ENCODE measurements at places on chromosomes 12 and 14.

DNA sequence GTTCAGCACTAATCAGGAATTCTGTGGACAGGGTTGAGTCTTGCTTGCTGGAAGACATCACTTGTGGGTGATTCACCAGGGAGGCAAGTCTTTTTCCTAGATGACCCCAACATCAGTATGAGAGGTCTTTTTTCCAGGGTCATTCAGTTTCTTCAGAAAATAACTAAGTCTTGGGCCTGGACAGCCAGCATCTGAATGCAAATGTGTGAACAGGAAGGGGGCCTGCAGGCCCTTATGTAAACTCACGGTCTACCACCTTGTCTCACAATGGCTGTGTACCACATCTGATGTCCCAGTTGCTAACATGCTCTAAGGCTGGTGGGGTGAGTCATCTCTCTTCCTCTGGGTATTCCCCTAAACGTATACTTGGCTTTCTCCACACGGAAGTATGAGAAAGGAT lies 79.2 kb downstream of the HECTD4 start:
- no peak for DNase-seq

GRCh38 chr12:81572411-81572810 lies 186.7 kb downstream of the PPFIA2 start:
- no peak for DNase-seq

DNA sequence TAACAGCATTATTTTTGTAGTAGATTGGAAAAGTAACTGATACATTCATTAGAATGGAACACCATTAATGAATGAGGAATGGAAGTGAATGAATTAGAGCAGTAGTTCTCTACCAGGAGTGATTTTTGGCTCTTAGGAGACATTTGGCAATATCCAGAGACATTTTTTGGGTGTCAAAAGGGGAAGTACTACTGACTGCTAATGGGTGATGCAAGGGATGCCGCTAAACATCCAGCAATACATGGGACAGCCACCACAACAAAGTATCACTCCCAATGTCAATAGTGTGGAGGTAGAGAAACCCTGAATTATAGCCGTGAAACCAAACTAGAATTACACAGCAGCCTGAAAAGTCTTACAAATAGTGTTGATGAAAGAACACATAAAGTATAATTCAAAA lies 1.5 kb downstream of the CHURC1 start:
- DNase-seq: no peak

DNA sequence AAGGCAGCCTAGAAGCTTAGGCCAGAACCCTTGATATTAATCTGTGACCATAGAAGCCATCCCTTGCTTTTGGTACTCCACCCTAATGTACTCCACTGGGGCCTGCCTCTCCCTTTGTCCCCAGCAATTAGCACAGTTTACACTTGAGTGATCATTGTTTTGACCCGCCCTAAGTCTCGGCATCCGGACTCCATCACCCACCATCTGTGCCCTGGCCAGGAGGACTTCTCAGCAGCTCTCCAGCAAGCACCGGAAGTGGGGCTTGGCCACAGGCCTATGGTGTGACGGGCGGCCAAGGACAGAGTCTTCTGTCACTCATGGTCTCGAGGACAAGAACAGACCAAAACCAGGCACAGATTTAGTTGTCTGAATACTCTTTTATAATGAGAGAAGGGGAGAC lies 126.5 kb upstream of the NTF3 start:
- no peak for DNase-seq

GRCh38 chr14:103518422-103519042 lies 4.1 kb downstream of the CKB start:
- peak; percentile 55 for DNase-seq

GRCh38 chr12:66744956-66745383 lies 66.1 kb upstream of the GRIP1 start:
- no peak for DNase-seq

DNA sequence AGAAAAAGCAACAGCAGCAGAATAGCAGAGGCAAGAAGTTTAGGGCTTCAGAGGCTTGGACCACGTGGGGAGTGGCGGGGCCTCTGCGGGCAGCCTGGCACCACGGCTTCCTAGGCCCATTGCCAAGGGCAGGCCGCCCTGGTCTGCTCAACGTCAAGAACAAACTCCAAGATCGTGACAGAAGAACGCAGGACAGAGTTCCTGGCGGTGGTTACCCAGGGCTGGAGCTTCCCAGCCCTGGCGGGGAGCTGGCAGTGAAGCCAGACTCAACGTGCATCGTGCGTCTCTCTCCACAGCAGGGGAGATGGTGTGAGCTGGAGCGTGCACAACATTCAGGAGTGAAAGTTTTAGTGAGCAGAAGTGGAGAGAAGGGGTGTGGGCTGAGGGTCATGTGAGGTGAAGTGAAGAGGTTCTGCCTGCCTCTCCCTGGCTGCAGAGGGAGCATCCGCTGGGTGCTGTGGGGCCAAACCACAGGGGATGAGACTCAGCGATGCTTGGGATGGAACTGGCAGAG lies 13.9 kb upstream of the CACNA2D4 start:
- DNase-seq: no peak

- DNase-seq: no peak
These were observed at the start of gene CLEC2B for GRCh38 chr12:9869307-9870161. CLEC2B (minus strand) TSS chr12:9869354.

GRCh38 chr14:56731187-56731586 lies 79.1 kb downstream of the OTX2 start:
- no peak for DNase-seq

- DNase-seq: no peak
These were observed 95.5 kb upstream of the FAR2 start for GRCh38 chr12:29053567-29053966.

GRCh38 chr14:65062096-65063075 lies 39.9 kb downstream of the MAX start:
- no peak for DNase-seq

DNA sequence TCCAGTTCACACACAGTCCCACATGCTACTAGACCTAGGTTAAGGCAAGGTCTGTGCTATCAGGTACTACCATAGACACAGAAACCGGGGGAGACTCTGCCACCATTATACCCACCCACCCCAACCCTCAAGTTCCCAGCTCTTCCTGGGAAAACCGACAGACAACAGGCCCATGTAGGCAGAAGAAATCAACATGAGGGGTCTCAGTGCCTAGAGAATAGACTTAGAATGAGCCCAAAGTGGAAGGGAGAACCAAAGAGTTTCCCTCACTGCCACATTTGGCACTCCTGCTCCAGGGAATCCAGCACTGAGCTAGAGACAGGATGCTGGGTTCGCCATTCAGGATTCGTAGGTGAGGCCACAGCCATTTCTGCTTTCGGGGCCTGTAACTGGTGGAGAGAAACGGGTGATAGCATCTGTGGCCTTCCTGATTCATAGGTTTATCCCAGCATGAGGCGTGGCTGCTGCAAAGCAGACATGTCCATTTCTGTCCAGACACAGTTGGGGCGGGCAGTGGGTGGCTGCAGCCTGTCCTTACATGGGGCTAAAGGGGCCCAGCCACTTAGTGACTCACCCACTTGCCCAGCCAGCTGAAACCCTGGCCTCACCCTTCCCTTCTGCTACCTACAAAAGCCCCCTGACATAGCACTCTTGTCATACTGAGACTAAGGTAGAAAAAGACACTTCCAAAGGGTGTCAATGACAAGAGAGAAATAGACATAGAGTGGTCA lies 69.4 kb downstream of the IRF2BPL start:
- no peak for DNase-seq

- no peak for DNase-seq
These were observed 771 bp upstream of the AVPR1A start for GRCh38 chr12:63151623-63152320.

DNA sequence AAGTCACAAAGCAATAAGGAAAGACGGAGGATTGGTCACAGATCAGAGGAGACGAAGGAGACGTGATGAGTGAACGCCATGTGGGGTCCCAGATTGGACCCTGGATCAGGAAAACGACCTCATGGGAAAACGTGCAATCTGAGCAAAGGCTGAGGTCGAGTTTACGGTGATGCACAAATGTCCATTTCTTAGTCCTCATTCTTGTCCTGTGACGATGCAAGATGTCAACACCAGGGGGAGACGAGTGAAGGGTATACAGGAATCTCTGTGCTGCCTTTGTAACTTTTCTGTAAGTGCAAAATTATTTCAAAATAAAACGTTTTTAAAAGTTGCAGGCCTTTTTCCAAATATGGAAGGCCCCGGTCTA lies 329.8 kb downstream of the MED13L start:
- DNase-seq: no peak

GRCh38 chr12:25734529-25735180 lies 181.6 kb upstream of the LMNTD1 start:
- no peak for DNase-seq

GRCh38 chr12:99985631-99986030 lies 895 bp upstream of the ANKS1B start:
- DNase-seq: no peak

GRCh38 chr12:22287101-22287500 lies 47.4 kb downstream of the ST8SIA1 start:
- no peak for DNase-seq
